ENCODE measurements at places on chromosomes 1 and 21.

DNA sequence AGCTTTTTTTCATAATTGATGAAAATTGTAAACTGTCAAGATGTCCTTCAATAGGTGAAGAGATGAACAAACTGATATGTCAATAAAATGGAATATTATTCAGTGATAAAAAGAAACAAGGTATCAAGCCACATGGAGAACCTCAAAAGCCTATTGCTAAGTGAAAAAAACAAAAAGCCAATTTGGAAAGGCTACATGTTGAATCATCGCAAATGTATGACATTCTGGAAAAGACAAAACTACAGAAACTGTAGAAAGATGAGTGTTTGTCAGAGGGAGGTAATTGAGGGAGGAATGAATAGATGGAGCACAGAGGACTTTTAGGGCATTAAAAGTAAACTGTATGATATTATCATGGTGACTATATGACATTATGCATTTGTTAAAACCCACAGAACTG is 34.5 kb upstream of the USP25 start:
- DNase-seq, result no peak

GRCh38 chr1:162889989-162890388 is 29.0 kb upstream of the CCDC190 start:
- DNase-seq, result no peak

DNA sequence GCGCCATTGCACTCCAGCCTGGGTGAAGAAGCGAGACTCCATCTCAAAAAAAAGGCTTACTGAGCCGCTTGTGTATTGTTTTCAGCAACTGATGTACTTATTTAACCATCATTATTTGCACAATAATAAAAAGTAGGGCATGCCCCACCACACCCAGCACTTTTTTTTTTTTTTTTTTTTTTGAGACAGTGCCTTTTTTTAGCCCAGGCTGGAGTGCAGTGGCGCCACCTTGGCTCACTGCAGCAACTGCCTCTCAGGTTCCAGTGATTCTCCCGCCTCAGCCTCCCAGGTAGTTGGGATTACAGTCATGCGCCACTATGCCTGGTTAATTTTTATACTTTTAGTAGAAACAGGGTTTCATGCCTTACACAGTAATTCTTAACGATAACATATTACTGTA is 12.2 kb upstream of the TRNAU1AP start:
- no peak for DNase-seq

DNA sequence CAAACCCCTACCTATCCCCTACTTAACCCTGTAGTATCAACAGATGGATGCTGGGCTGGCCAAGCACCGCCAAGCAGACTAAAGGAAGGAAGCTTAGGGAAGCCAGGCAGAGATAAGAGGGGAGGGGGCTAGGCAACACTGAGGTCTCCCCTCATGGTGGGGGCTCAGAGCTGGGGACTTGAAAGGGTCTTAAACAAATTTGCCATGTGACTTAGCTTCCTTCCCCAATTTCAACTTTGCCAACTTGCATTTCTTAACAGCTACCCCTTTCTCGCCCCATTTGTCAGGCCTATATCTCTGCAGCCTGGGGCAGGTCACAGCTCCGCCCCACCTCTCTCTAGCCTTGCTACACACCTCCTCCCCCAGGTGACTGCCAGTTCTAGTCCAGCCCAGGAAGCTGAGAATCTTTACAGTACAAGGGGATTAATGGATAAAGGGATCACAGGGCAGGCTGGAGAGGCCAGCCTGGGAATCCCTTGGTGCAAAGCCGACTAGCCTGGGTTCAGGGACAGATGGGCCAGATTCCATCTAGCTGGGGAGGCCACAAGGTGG is 3.4 kb downstream of the KIF21B start:
- DNase-seq, result no peak

- DNase-seq, result no peak
These were observed 98.5 kb downstream of the OSBPL9 start for GRCh38 chr1:51715369-51715768.

- DNase-seq, result no peak
These were observed 51.7 kb downstream of the SLC16A1 start for GRCh38 chr1:112904071-112904830.

DNA sequence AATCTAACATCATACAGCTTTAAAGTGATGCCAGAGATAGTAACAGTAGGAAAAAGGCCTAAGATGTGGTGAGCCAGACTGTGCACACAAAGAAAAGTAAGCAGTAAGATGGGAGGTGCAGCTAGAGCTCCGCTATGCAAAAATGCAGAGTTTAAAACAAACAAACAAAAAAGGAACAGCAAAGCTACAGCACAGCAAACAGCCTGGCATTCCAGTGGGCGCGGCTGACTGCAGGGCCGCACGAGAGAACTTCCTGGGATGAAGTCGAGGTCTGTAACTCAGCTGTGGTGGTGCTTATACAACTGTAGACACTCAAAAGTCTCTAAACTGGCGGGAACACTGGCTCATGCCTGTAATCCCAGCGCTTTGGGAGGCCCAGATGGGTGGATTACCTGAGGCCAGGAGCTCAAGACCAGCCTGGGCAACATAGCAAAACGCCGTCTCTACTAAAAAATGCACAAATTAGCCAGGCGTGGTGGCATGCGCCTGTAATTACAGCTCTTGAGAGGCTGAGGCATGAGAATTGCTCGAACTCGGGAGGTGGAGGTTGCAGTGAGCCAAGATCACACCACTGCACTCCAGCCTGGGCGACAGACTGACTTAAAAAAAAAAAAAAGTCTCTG is 30.1 kb downstream of the PRDM15 start:
- no peak for DNase-seq

DNA sequence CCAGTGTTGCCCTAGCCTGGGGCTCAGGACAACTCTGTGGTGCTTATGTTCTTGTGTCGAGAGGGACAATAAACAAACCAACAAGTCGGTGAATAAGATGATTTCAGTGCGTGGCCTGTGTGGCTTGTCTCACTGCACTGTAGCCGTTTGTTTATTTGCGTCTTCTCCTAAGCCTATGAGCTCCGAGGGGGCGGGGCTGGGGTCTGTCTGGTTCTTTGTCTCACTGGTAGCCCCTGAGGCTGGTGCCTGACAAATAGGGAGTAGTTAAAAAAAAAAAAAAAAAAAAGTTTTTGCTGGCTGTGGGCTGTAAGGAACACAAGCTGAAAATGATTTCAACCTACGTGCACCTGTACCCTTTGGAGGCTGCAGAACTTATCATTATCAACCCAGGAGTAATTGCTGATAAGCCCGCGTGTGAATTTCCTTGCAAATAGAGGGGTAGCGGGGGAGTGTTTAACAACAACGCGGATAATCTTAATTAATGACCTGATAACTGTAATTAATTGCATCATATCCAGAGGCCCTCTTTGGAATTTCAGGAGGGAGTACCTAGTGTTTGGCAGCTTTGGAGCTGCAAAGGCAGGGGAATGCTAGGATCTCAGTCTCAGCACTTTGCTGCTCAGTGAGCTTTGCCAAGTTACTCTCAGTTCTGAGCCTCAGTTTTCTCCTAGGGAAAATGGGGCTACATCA is 925 bp upstream of the ARHGEF10L start:
- DNase-seq, result no peak

GRCh38 chr1:208048904-208049303 is 138.0 kb upstream of the CD34 start:
- no peak for DNase-seq

- no peak for DNase-seq
These were observed 28.8 kb downstream of the MAN1A2 start for GRCh38 chr1:117396074-117396473.
